ENCODE measurements at places on chromosomes 4 and X.

- DNase-seq = no peak
Observed at GRCh38 chr4:167379076-167379835, 145.0 kb upstream of the SPOCK3 start.

GRCh38 chr4:144461906-144462305 is 184.1 kb upstream of the HHIP start:
- no peak for DNase-seq

- DNase-seq = no peak
Observed at GRCh38 chr4:7019367-7019766, 23.8 kb upstream of the TADA2B start.

DNA sequence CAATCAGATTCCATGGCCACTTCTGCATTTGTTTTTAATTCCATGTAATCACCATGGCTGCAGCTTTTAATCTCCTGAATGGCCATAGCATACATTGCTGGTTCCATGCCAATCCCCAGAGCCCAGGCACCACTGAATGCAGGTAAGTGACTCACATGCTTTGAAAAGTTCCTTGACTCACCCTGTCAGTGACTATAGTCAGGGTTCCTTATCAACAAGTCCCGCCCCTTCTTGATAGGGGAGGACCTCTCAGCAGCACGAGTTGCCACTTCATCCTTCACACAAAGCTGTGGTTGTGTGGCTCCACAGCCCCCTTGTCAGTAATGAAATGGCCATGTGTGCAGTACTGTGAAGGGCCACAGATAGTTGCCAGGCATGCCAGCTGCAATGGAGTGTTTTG is 516.6 kb downstream of the PPARGC1A start:
- no peak for DNase-seq

DNA sequence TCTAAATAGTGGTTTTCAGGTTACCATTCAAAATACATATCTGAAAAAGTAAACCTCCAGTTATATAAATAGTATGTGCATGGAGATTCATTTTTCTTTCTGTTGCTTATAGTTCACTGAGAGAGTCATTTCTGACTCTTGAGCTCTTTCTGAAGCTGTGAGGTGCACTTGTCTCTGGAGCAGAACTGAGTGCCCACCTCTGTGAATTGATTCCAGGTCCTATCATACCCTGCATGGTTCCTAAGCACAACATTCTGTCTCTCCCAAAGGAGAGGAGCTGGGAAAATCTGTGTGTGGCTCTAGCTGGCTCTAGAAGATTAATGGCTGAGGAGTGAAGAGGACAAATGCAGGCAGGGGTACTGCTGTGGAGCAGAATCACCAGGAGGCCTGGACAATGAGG is 161.6 kb upstream of the HCCS start:
- DNase-seq = no peak

DNA sequence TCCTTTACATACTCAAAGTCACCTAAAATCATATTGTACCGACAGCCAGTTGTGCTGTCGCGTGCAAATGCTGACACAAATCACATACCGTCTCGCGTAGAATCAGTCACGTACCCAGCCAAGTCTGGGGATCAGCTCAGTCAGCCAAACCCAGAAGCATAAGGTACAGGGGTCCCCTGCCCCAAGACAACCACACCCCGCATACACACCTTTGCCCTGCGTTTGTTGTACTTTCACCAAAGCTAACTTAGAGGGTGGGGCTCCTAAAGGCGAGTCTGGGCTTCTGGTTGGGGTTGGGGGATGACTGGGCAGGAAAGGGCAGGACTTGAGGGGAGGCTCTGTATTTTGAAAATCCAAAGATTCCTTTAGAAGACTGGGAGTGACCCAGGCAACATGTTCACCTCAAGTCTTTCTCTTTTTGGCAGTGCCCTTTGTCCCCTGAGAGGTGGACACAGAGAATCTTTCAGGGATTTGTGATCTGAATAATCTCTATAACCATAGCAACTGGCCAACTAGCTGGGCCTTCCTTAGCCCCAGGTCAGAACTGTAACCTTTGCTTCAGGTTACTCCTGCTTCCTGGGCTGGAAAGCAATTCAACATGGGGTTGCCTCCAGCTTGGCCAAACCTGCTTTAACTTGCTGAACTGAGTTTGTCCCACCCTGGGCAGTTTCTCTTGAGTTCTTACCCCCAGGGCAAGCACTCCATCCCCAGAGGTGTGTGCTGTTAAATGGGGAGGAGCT is 992 bp downstream of the GDPD2 start:
- no peak for DNase-seq

DNA sequence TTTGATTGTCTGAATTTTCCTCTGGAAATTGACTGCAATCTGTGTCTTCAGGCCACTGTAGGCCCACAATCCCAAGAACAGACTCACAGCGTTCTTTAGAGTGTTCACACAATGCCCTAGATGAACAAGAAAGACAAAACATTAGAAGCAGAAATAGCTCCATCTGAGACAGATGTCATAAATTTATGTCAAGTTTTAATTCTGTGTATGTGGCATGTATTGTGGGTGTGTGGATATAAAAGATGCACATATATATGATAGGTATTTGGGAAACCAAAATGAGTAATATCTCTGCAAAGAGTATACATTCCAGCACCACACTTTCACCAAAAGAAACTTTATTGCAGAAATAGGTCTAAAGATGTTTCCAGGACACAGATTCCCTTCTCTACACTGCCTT is 176.1 kb downstream of the CORIN start:
- no peak for DNase-seq

- DNase-seq = no peak
Observed at GRCh38 chr4:94378047-94378446, 35.4 kb upstream of the HPGDS start.

- DNase-seq = no peak
Observed at GRCh38 chrX:103791826-103792485, 15.3 kb downstream of the PLP1 start.

- no peak for DNase-seq
Observed at GRCh38 chr4:8040607-8041006, 100.9 kb upstream of the AFAP1 start.

- no peak for DNase-seq
Observed at GRCh38 chrX:37813570-37813969, 33.7 kb downstream of the CYBB start.

GRCh38 chr4:155187989-155188388 is 20.4 kb upstream of the NPY2R start:
- DNase-seq = no peak
